Smooth muscle cell of bladder (primary cell): ENCODE measurements at places on chromosomes 1 and 21. TPM values are rescaled to one million over a fixed set of nuclear protein-coding genes. Genes with fewer than 3 reads are reported as not detected.

DFFA gene
- total RNA-seq = 31.6 and 37.6 TPM in 2 replicates

DIO1 gene
- total RNA-seq = not detected in 2 replicates

GPR161 gene
- total RNA-seq = 11.3 and 11.8 TPM in 2 replicates

FUCA1 gene
- 5.6 and 9.0 TPM in 2 replicates for total RNA-seq

FAM163A gene
- under 0.01 TPM in 2 replicates for total RNA-seq

S100A2 gene
- 1.8 and 2.6 TPM in 2 replicates for total RNA-seq

SPRR4 gene
- not detected in 2 replicates for total RNA-seq

TMEM240 gene
- 2.1 and 3.3 TPM in 2 replicates for total RNA-seq

PLA2G2A gene
- 0.28 and 0.46 TPM in 2 replicates for total RNA-seq

RBP7 gene
- not detected in 2 replicates for total RNA-seq

ADORA1 gene
- total RNA-seq = 16.5 and 19.5 TPM in 2 replicates

LAMC2 gene
- 8.5 and 12.5 TPM in 2 replicates for total RNA-seq

SLC25A34 gene
- total RNA-seq = 0.14 and 0.37 TPM in 2 replicates

F13B gene
- total RNA-seq = not detected in 2 replicates

DNALI1 gene
- 1.7 and 4.0 TPM in 2 replicates for total RNA-seq

MYOC gene
- total RNA-seq = 0.14 and 0.74 TPM in 2 replicates

HSPB7 gene
- 3.8 and 14.5 TPM in 2 replicates for total RNA-seq

RPL11 gene
- total RNA-seq = 1,611 and 1,698 TPM in 2 replicates

SDE2 gene
- 23.0 and 24.2 TPM in 2 replicates for total RNA-seq

PGLYRP4 gene
- not detected in 2 replicates for total RNA-seq

KDF1 gene
- not detected in 2 replicates for total RNA-seq

GJC2 gene
- total RNA-seq = 3.4 and 4.3 TPM in 2 replicates

CELF3 gene
- not detected in 2 replicates for total RNA-seq

RHEX gene
- total RNA-seq = not detected in 2 replicates

NBPF11 gene
- 3.6 and 5.0 TPM in 2 replicates for total RNA-seq

ST6GALNAC3 gene
- total RNA-seq = 1.7 and 5.3 TPM in 2 replicates

UMODL1 gene
- total RNA-seq = 0.09 and 0.14 TPM in 2 replicates

LCE1E gene
- total RNA-seq = not detected in 2 replicates

SPRR3 gene
- total RNA-seq = not detected in 2 replicates
